Prostate gland (tissue), 2 donors: ENCODE measurements at places on chromosomes 2 and 18. TPM values are rescaled to one million over a fixed set of nuclear protein-coding genes. Genes with fewer than 3 reads are reported as not detected.

- H3K4me1 ChIP-seq = no peaks in the 10 kb centered on the region
- no peak for DNase-seq
- H3K27me3 ChIP-seq = no peaks in the 10 kb centered on the region
- H3K36me3 ChIP-seq = no peaks in the 10 kb centered on the region
- no peak overlapping the region for H3K27ac ChIP-seq
These were observed 102.4 kb upstream of the DCC start for GRCh38 chr18:52237551-52237950.

The TPO gene
- 1.4 TPM for total RNA-seq

DNA sequence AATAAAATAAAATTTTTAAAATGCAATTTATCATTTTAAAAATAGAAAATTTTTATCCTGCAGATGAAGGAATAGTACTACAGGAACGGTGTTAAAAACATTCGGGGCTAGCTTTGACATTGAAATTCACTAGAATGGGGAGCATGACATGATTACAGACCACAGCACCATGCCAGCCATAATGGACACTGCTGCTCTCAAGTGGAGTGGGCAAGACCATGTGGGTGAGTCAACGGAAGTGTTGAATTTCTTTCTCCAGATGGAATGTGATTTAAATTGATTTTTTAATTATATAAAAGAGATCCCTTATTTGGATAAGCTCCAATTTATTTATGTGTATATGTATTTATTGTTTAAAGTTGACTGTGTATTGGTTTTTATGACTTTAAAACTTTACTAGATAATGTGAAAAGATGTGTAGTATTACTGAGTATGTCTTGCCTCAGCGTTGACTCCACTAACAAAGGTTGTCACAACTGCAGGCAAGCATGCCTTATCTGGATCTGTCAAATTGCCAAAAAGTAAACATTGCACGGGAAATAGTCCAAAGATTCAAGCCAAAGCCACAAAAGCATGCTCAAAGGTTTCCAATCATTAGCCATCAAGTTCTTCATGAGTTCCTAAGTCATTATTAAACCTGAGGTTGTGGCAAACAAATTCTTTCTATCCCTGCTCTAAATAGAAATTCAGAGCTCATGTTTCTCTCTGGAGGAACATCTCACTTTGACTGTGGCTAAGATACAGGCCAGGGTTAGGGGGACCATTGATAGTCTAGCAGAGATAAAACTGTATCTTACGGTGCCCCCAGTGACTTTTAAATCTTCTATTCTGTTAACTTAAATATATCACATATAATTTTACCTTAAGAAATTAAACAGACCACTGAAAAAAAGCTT is 536.9 kb downstream of the TMX3 start:
- no peaks in the 10 kb centered on the region for H3K27me3 ChIP-seq
- H3K4me1 ChIP-seq = no peaks in the 10 kb centered on the region
- no peak overlapping the region for H3K4me3 ChIP-seq
- DNase-seq = peak; percentile 70
- H3K27ac ChIP-seq = no peak overlapping the region

DNA sequence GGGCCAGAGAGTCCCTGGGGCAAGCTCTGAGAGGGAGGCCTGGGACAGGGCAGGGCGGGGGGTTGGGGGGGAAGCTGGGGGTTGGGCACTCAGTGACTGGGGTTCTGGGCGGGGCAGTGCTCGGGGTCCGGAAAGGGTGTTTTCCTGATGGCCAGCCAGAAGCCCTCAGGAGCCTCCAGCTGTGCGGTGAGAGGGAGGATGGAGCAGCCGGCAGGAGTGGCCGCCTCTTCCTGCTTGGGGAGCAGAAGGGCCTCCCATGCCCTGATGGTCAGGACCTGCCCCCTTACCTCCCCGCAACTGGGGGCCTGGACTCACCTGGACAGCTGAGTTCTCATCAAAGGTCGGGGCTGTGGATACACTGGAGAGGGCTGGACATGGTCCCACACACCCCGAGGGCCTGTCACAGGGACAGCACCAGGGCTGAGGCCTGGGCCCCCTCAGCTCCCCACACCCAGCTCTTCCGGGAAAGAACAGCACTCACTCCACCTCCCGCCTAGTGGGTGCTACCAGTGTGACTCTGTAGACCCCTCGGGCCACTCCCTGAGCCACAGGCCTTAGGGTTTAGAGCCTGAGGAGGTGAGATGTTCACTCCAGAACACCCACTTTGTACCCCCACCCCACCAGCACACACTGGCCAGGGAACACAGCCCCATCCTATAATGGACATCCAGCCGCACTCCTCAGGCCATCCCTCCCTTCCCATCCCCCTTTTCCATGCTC is 6.7 kb downstream of the SFTPB start:
- no peaks in the 10 kb centered on the region for H3K4me1 ChIP-seq
- no peaks in the 10 kb centered on the region for H3K36me3 ChIP-seq
- H3K27ac ChIP-seq = no peak overlapping the region
- H3K27me3 ChIP-seq = no peaks in the 10 kb centered on the region
- DNase-seq = no peak
- no peak overlapping the region for H3K4me3 ChIP-seq

- H3K27ac ChIP-seq = peak overlapping the region; percentile 6
- H3K4me3 ChIP-seq = no peak overlapping the region
- peak; percentile 42 for DNase-seq
- no peaks in the 10 kb centered on the region for H3K4me1 ChIP-seq
- no peaks in the 10 kb centered on the region for H3K36me3 ChIP-seq
- H3K27me3 ChIP-seq = no peaks in the 10 kb centered on the region
These were observed 50.5 kb upstream of the HS6ST1 start for GRCh38 chr2:128369108-128369555.
